NCI-H187 treated with DMSO at 0.1 percent for 48 hours (cell line): ENCODE measurements at places on chromosomes 12 and 14.

DNA sequence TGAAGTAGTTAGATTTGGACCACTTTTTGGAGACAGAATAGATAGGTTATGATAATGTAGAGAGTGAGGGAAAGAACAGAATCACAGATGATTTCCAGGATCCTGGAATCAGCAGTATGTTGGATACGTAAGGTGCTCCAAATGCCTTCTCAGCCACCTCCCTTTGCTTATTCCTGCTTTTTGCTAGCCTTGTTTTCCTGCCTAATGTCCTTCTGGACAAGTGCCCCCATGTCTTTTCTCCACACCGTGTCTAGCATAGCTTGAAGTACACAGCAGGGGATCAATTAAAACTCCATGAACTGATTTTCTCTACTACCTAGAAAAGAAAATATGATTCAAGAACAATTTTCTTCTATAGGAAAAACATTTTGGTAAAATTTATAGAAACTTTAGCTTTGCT lies 144.0 kb downstream of the SYT1 start:
- DNase-seq, result no peak

DNA sequence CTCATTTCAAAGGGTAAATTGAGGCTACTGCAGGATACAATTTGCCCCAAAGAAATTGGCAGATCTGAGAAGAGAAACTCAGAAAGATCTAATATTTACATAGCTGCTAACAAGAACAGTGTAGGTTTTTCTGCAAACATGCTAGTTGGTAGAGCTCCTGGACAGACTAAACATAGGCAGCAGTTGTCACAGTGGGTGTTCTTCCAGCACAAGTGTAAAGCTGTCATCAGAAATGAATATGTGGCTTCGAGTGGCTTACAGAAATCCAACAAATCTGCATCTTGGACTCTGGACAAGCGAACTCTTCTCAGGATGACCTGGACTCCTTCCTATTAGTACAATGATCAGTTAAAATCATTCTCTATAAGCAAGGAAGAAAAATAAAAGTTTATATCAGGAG lies 5.9 kb downstream of the CBX5 start:
- no peak for DNase-seq

GRCh38 chr12:39459027-39459434 lies 16.1 kb upstream of the KIF21A start:
- DNase-seq, result no peak

- DNase-seq, result no peak
Observed at GRCh38 chr12:76195920-76196319, 111.4 kb upstream of the NAP1L1 start.

DNA sequence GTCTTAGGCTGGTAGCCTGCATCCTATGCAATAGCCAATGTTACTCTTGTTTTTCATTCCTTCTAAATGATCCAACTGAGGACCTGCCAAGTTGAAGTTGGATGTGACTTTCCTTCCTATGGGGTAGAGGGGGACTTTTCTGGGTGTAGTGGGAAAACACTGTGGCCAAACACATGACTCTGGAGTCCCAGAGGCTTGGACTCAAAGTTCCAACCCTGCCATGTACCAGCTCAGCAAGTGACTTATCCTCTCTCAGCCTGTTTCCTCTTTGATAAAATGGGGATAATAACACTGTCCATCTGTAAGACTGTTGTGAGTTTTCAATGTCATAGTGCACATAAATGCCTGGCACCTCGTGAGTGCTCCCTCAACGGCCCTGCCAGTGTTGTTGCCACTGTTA lies 97.0 kb downstream of the ZFP36L1 start:
- no peak for DNase-seq

- peak; percentile 34 for DNase-seq
Observed at GRCh38 chr12:56769868-56770267, 6.7 kb downstream of the HSD17B6 start.

- DNase-seq, result no peak
Observed at GRCh38 chr12:28227251-28227650, 37.0 kb downstream of the CCDC91 start.

- no peak for DNase-seq
Observed at GRCh38 chr14:101732118-101732517, 29.4 kb upstream of the PPP2R5C start.

DNA sequence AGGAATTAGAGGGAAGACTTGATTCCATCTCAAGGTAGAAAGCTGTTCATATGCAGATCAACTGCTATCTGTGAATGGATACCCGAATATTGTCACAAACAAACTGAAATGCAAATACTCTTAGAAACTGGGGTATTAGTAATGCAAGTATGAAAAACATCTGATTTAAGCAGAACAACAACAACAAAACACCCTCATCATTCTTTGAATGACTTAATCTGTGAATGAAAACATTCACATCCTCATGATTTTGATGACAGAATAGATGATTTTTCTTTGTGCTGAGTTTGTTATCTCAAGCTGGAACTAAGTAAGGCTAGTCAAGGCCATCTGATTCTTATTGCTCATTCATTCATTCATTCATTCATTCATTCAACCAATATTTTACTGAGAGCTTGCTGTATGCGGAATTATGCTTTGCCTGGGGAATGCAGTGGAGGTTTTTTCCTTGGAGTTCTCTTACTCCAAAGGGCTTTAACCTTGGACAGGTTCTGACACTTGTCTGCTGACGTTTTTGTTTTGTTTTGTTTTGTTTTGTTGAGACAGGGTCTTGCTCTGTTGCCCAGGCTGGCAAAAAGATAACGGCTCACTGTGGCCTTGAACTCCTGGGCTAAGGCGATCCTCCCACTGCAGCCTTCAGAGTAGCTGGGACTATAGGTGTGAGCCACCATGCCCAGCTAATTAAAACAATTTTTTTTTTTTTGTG lies 23.3 kb downstream of the OR10G3 start:
- no peak for DNase-seq

GRCh38 chr14:102593061-102593824 lies 794 bp downstream of the RCOR1 start:
- DNase-seq, result no peak

DNA sequence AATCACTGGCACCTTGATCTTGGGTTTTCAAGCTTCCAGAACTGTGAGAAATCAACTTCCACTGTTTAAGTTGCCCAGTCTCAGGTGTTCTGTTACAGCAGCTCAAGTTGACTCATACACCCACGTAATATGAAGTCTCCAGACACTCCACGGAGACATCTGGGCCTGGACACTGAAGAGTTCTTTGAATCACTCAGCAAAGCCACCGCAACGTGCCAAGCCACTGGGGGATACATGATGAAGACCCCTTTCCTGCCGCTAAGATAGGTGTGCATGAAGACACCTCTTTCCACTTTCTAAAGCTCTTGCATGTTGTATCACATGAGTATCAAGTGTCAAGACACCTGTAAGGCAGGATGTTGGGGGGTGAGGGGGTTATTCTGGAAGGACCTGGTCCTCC lies 311.7 kb upstream of the RTL1 start:
- no peak for DNase-seq

DNA sequence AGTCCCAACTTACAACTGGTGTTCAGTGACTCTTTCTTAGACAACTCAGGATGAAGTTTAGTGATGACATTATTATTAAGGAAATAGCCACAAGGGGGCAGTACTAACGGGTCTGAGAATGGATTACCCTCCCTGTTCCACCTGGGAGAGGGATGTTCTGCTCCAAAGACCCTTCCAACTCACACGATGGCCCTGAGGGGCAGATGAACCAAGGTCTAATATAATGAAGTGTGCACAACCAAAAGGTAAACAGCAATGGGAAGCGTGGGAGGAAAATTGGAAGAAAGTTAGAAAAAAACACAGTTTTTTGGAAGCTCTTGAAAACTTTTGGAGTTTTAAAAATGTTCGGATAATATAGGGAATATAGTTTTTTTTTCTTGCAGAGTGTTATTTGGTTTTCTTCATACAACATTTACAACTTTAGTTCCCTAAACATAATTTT lies 24.0 kb downstream of the FGF6 start:
- no peak for DNase-seq

DNA sequence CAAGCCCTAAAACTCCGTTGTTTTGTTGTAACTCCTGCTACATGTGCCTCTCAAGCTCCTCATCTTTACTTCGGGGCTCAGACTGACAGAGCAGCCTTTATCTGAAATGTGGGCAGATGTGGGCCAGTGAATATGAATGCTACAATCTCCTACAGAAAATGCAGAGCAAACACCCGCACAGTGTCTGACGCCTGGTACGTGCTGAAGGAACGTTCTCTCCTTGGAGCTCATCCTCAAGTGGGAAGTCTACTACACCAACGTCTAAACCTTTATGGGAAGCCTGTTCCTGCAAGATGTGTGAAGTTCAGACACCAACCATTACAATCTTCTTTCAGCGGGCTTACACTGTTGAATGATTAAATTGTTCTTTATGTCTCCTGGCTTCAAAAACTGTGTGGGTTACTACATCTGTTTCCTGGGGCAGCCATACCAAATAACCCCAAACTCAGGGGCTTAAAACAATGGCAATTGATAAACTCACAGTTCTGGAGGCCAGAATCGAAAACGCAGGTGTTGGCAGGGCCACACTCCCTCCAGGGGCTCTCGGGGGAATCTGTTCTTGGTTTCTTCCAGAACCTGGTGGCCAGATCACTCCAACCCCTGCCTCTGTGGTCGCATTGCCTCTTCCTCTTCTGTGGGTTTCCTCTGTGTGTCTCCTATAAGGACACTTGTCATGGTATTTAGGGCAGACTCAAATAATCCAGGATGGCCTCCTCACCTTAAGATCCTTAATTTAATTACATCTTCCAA lies 179.7 kb upstream of the PLXNC1 start:
- no peak for DNase-seq
